ENCODE measurements at places on chromosomes 5 and 9.
A peak's percentile ranks its signal among the peaks of the same experiment; 100 is the strongest.

DNA sequence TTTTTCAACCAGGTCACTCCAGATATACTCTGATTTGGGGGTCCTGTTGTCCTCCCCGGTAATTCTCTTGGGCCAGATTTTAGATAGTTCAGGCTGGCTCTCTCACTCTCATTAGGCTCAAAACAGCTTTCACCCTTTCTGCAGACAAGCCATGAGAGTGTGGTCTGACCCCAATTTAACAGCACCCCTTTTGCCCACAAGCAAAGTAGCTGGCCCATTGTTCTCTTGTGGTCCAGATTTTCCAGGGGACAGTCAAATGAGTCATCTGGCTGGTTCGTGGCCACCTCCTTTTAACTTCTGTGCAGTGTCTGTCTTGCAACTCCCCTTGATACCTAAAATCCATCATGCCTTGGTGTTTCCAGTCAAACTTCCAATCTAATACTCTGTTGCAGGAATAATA lies 16.5 kb downstream of the BHMT2 start:
- no peak overlapping the region for H3K27ac ChIP-seq
- no peak for DNase-seq
- peaks cover 18% of the 10 kb centered on the region for H3K27me3 ChIP-seq
- H3K4me1 ChIP-seq: no peaks in the 10 kb centered on the region
- no peak overlapping the region for H3K4me3 ChIP-seq

DNA sequence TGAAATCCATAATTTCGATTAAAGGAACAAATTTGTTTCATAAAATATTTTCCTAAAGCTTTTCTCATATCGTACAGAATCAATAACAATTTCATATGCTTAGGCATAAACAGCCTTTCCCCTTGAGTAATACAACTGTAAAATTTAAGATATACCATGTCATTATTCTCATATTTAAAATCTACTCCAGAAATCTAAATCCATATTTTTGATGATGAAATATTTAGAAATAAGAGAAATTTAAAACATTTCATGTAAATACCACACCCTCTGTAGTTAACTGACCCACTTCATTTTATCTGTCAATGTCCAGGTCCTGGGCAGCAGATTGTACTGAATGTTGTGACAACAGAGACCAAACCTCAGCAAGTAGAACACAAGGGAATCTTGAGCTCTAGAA lies 5.1 kb downstream of the POC5 start:
- peaks cover 25% of the 10 kb centered on the region for H3K36me3 ChIP-seq
- no peak overlapping the region for H3K4me3 ChIP-seq
- peak overlapping the region; percentile 44 for H3K27ac ChIP-seq
- peaks cover 42% of the 10 kb centered on the region for H3K4me1 ChIP-seq
- DNase-seq: no peak
- no peaks in the 10 kb centered on the region for H3K27me3 ChIP-seq

DNA sequence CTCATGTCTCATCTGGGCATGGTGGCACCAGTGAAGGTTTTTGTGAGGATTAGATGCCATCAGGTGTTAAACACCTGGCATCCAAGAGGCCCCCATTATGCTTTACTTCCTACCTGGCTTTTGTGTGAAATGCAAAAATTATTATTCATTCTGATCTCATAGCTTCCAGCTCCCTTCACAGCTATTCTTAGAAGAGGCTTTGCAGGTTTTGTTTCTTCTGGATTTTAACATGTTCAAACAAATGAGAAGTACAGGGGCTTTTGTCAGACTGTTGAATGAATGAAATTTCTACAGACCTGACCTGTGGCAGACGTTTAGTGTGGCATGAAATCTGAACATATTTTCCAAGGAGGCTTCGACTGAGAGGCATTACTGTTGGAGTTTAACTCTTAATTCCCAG lies 14.3 kb upstream of the CORO2A start:
- H3K4me3 ChIP-seq: no peak overlapping the region
- H3K27me3 ChIP-seq: no peaks in the 10 kb centered on the region
- peaks cover 3% of the 10 kb centered on the region for H3K4me1 ChIP-seq
- no peak overlapping the region for H3K27ac ChIP-seq
- peaks cover 3% of the 10 kb centered on the region for H3K36me3 ChIP-seq

GRCh38 chr5:155381654-155382053 lies 368.1 kb downstream of the KIF4B start:
- no peaks in the 10 kb centered on the region for H3K36me3 ChIP-seq
- no peaks in the 10 kb centered on the region for H3K4me1 ChIP-seq
- no peaks in the 10 kb centered on the region for H3K27me3 ChIP-seq
- H3K27ac ChIP-seq: no peak overlapping the region
- H3K4me3 ChIP-seq: no peak overlapping the region
- no peak for DNase-seq

DNA sequence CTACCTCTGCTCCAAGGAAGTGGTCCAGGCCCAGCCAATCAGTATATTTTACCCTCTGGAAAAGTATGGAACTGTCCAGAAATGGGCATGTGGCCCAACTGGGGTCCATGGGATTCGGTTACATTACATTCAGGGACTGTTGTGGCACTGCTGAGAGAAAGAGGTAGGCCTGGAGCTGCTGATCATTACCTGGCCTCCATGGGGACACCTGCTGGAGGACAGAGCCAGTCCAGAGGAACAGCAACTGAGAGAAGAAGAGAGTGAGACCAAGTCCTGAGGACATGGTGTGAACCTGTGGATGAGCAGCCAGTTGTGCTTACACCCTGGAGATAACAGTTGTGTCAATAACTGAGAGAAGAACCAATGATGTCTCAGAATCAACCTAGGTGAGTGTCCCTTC lies 48.2 kb downstream of the HMHB1 start:
- no peak for DNase-seq
- H3K4me3 ChIP-seq: no peak overlapping the region

GRCh38 chr5:40828690-40829661 lies 6.0 kb downstream of the RPL37 start:
- DNase-seq: no peak
- peak overlapping the region; percentile 2 for H3K27ac ChIP-seq
- H3K27me3 ChIP-seq: no peaks in the 10 kb centered on the region

GRCh38 chr9:115590011-115590410 lies 472.1 kb upstream of the TNC start:
- DNase-seq: no peak
- H3K4me3 ChIP-seq: no peak overlapping the region
- H3K27me3 ChIP-seq: peaks cover 32% of the 10 kb centered on the region

DNA sequence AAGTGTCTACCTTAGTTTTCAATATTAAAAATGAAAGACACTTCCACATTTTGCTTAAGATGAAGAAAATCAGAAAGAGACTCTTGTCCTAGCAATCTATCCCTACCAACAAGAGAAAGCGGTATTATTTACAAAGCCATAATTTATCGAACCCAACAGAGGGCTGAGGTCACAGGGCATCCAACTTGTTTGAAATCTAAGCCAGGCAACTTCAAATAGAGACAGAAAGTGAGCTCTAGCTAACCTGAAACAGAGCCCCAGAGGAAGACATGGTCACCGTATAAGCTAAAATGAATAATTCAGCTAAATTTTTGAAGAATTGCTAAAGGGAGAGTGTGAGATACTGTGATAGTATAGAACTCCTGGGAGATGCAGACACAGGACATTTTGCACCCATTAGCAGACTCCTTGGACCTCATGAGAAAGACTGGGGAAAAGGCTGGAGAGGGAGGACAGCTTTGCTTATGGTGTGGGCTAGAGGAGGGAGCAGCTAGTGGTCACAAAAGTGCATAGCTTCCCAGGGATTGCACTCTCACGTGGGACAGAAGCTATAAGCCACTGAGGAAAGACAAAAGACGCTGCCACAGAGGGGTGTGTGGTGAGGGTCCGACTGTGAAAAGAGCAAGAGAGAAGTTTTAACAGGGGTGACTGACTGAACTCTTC lies 624.2 kb upstream of the GRIN3A start:
- H3K27ac ChIP-seq: no peak overlapping the region
- no peaks in the 10 kb centered on the region for H3K27me3 ChIP-seq
- DNase-seq: no peak
- no peaks in the 10 kb centered on the region for H3K4me1 ChIP-seq
- no peak overlapping the region for H3K4me3 ChIP-seq

DNA sequence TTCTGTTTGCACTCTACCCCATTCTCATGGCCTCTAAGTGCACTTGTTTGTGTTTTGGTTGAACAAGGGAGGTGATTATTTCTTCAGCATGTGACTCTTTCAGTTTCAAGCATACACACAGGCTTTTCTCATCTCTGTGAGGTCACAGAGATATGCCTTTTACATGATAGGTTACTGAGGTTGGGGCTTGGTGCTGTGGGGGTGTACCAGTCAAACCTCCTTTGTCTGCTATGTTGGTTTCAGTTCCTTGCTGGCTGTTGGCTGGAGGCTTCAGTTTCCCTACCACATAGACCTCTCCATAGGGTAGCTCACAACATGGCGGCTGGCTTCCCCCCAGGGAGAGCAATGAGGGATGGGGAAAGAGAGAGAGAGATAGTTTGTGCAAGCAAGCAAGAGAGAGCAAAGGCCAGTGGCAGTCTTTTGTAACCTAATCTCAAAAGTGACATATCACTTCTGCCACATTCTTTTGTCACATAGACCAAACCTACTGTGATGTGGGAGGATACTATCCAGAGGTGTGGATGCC lies 96.7 kb upstream of the SEMA6A start:
- no peak overlapping the region for H3K27ac ChIP-seq
- H3K4me1 ChIP-seq: no peaks in the 10 kb centered on the region
- H3K36me3 ChIP-seq: no peaks in the 10 kb centered on the region
- no peak for DNase-seq
- H3K27me3 ChIP-seq: no peaks in the 10 kb centered on the region

DNA sequence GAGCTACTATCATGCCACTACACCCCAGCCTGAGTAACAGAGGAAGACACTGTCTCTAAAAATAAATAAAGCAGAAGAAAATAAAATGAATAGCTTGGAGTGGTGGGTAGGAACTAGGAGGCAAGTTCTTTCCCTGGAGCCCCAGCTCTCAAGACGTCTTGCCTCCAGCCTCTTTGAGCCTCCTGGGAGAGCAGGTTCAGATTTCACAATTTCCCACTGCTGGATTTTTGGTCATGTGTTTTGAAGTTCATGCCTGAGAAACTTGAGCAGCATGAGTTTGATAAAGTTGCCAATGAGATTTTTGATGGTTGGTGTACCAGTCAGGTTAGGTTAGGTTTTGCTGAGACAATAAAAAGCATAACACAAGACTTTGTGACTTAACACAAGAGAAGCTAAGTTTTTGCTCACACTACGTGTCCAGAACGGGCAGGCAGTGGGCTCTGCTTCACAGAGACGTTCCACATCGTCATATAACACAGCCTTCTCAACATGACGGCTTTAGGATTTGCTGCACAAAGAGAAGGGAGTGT lies 4.1 kb upstream of the CCDC69 start:
- no peaks in the 10 kb centered on the region for H3K27me3 ChIP-seq
- H3K27ac ChIP-seq: no peak overlapping the region
- no peak for DNase-seq

GRCh38 chr5:14118551-14119320 lies 24.4 kb upstream of the TRIO start:
- H3K36me3 ChIP-seq: no peaks in the 10 kb centered on the region
- peaks cover 17% of the 10 kb centered on the region for H3K27me3 ChIP-seq
- no peaks in the 10 kb centered on the region for H3K4me1 ChIP-seq
- DNase-seq: no peak

DNA sequence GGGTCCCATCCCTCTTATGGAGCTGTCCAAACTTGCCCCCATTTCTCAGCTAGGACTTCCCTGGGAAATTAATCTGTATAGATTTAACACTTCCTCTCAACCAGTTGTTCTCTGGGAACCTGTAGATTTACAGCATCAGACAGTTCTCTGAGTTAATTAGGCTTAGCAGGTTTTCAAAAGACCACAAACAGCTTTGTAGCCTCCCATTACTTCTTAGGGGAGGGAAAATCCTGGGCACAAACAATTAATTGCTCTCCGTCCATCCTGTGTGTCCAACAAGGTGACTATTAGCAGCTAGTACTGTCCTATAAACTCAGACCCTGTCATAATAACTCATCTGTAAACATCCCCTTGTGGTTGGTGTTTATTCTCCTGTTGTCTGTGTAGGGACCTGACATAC lies 197.9 kb downstream of the GOLPH3 start:
- DNase-seq: no peak
- H3K36me3 ChIP-seq: no peaks in the 10 kb centered on the region
- H3K4me1 ChIP-seq: peaks cover 4% of the 10 kb centered on the region
- no peaks in the 10 kb centered on the region for H3K27me3 ChIP-seq

DNA sequence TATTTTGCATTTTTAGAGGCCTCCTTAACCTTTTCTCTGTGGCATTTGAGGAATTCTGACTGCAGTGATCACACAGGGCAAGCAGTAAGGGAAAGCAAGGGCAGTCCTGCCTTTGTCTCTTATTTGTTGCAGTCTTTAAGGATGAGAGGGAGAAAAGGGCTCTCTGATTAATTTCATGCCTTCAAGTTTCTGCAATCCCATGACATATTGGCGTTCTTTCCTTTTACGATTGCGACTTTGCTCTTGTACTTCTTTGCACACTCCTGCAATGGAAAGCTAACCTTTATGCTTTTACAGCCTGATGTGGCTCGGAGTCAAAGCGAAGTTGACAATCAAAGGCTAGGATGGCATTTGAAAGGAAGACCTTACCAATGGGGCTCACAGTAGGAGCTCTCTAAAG lies 698.4 kb downstream of the DNAH5 start:
- H3K27me3 ChIP-seq: no peaks in the 10 kb centered on the region
- H3K36me3 ChIP-seq: no peaks in the 10 kb centered on the region
- no peak overlapping the region for H3K4me3 ChIP-seq
- DNase-seq: no peak
- no peak overlapping the region for H3K27ac ChIP-seq

DNA sequence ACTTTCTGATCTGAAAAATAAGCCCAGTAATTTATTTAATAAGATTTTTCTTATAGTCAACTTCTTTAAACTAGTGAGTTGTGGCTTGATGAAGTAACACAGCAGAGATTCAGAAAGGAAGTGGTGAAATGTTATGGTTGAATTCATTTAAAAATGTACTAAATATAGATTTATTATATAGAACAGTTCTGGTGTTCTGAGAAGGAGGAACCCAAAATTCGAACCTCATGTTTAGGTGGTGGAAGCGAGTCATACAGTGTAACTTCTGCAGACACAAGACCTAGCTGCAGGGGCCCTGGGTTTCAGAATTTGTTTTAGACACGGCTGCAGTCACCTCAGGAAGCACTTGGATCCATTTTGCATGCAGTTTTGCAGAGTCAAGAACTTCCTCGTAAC lies 188.2 kb downstream of the TRIO start:
- peaks cover 6% of the 10 kb centered on the region for H3K4me1 ChIP-seq
- H3K27me3 ChIP-seq: peaks cover 15% of the 10 kb centered on the region
- H3K4me3 ChIP-seq: no peak overlapping the region
- DNase-seq: no peak
- H3K36me3 ChIP-seq: no peaks in the 10 kb centered on the region
- peak overlapping the region; percentile 14 for H3K27ac ChIP-seq

- no peak for DNase-seq
- no peak overlapping the region for H3K4me3 ChIP-seq
- no peaks in the 10 kb centered on the region for H3K4me1 ChIP-seq
Measured at GRCh38 chr5:56178823-56179222, 54.3 kb downstream of the ANKRD55 start.

DNA sequence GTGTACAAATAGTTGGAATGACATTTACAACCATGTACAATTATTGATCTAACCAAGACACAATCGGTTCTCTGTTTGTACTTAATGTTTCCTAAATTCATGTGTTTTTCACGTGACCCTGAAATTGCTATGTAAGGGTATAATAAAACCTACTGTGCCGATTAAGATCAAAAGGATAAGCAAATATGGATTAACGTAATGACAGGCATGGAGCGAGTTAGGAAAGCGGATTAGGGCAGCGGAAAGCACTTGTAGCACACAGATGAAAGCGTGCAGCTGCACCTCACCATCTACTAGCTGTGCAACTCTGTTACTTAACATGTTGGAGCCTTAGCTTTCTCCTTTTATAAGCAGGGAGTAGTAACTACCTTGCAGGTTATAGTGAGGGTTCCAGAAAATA lies 38.3 kb upstream of the ZFYVE16 start:
- H3K4me1 ChIP-seq: no peaks in the 10 kb centered on the region
- no peaks in the 10 kb centered on the region for H3K36me3 ChIP-seq
- no peak for DNase-seq
- H3K4me3 ChIP-seq: no peak overlapping the region
- peaks cover 28% of the 10 kb centered on the region for H3K27me3 ChIP-seq
- H3K27ac ChIP-seq: no peak overlapping the region

All from effector memory CD8-positive, alpha-beta T cell (primary cell).